ENCODE measurements at places on chromosomes 13 and 19.

- no peak for DNase-seq
Observed at GRCh38 chr19:40355975-40356680, 7.6 kb downstream of the PLD3 start.

GRCh38 chr19:40702337-40703012 lies 12.0 kb upstream of the NUMBL start:
- DNase-seq, result no peak

- no peak for DNase-seq
Observed at GRCh38 chr19:41784743-41785142, 11.6 kb upstream of the CEACAM3 start.

GRCh38 chr13:30997697-30998096 lies 65.2 kb downstream of the TEX26 start:
- DNase-seq, result no peak

GRCh38 chr13:73870970-73871935 lies 263.0 kb downstream of the KLF12 start:
- peak; percentile 93 for DNase-seq

DNA sequence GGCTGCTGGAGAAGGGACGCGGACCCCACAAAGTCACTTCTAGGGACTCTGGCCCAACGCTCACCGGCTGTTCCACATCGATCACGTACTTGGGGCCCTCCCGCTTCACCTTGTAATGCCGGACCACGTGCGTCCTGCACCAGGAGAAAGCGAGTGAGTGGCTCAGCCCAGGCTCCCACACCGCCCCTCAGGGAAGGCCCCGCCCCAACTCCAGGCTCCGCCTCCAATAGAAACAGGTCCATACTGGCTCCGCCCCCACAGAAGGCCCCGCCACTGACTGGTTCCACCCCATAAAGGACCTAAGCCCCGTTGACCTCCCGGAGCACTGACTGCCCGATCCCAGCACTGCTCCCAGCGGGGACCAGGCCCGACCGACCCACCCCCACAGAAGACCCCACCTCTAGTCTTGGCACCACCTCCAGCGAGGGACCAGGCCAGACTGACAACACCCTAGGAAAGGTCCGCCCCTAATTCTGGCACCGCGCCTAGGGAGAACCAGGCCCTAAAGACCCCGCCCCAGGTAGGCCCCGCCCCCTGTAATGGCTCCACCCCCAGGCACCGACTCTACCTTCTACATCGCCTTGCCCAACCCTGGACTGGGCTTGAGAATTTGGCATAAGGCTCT lies 11.3 kb downstream of the STAP2 start:
- DNase-seq, result no peak

DNA sequence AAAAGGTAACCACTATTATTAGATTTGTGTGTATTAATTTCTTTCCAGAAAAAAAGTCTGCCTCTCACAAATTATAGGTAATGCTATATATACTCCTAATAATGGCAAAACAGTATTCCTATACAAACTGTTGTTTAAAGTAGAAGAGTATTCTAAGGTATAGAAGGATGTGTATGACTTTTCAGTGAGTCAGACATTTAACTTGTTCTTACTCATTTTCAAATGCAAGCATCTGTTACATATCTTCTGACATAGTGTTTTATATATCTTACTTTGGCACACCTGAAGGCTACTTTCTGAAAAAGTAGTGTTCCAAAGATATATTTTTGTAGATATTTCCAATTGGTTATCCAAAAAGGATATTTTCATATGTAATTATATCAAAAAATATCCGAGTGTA lies 3.5 kb upstream of the SLITRK5 start:
- DNase-seq, result no peak

GRCh38 chr19:17658666-17659065 lies 29.5 kb downstream of the UNC13A start:
- peak; percentile 36 for DNase-seq

- no peak for DNase-seq
Observed at GRCh38 chr13:64154514-64154913, 2738.9 kb upstream of the PCDH20 start.

DNA sequence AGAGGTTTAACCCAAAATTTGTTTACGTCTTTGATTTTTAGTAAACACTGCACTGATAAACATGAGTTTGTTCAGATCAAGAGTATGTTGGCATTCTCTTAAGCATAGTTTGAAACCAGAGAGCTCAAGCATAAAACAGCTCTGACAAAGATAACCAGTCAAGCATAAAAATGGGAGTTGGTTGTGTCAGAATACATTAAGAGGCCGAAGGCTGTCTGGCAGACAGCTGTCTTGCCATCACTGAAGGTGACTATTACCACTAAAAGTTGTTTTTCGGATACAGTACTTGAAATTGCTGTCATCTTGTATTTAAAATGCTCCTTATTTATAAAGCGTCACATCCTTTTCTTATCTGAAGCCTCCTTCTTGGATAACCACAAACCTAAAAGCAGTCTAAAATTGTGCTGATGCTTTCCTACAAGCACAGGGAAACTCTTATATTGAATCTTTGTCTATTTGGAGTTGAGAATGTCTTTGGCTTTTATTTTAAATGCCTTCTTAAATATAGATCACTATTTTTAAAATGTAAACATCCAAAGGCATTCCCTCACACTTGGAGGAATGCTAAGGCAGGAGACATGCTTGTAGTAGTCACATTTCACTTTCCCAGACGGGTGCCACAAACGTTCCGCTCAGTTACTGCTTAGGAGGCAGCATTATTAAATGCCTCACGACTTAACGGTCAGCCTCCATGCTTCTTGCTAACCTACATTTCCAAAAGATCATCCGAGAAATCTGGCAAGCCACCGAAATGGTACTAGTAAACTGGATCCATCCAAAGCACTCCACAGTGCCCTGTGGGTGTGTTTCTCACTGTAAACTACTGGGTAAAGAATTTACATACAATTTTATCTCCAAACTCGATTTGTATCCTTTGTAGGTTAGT lies 1.5 kb downstream of the SMAD9 start:
- peak; percentile 7 for DNase-seq

- DNase-seq, result no peak
Observed at GRCh38 chr13:27641711-27642502, 20.2 kb downstream of the POLR1D start.

DNA sequence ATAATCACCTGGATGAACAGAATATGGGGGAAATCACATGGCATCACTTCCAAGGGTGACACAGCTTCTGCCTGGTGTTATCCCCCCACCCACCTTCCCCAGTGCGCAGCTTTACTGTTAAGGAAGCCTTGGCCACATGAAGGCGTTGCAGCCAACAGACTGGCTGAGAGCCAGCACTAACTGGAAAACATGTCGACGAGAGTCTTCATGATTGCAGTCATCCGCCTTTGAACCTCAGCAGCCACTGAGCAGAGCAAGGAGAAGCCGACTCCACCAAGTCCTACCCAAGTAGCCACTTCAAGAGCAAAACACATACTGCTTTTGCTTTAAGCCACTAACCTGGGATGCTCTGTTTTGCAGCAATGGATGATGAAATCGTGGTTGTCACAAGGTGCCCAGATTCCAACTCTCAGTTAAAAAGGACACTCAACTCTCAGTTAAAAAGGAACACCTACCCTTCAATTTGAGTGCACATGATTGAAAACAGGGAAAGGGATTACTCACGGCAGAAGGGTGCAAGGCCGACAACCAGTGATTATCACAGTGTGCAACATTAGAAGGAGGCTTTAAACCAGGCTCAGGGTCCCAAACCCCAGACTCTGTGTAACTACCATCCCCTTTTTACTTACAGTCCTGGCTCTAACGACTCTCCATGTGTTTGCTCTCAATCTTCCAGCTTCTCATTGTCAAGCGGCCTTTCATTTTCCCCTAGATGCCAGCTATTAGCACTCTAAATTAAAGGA lies 149.1 kb downstream of the KLF12 start:
- DNase-seq, result no peak

DNA sequence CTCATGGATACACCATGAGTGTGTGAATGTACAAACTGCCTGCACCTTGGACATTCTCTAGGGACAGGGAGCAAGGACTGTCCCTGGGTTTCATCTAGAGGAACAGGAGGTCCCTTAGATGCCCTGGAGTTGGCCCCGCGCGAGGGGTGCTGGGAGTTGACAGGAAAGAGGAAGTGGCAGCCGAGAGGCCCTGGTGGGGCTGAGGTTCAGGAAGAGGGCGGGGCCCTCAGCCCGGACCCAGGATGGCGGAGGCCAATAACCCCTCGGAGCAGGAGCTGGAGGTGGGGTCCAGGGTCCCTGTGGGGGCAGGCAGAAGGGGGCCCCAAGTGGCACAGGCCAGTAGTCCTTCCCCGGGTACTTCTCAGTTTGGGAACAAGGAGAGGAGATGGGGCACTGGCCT lies 6.9 kb downstream of the PKN1 start:
- no peak for DNase-seq

DNA sequence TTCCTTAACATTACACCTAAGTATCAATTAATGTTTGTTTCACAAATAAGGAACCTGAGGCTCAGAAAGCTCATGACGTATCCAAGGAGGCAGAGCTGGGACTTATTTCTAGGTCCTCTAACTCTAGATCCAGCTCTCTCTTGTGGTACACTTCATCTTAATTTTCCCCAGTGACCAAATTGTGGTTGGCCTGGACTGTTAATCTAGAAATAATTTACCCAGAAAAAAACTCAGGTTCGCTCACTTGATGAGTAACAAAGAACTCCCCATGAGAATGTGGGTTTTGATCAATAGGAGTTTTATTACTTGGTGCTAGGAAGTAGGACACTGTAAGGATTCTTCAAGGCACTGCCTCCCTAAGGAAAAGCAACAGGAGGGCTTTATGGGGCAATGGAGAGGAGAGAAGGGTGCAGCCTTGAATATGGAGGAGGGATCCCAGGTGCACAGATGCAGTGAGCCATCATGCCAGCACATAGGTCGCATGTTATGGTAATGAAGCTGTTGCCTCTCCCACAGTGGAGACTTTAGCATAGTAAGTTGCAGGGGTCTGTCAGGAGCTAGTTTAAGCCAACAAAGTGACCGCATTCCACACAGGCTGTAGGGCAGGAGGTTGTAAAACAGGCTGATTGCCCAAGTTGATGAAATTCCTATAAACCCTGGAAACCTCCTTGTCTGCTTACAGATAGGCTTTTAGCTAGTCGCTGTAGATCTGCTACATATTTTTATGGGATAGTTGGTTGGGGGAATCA lies 14.7 kb downstream of the RAP2A start:
- no peak for DNase-seq

DNA sequence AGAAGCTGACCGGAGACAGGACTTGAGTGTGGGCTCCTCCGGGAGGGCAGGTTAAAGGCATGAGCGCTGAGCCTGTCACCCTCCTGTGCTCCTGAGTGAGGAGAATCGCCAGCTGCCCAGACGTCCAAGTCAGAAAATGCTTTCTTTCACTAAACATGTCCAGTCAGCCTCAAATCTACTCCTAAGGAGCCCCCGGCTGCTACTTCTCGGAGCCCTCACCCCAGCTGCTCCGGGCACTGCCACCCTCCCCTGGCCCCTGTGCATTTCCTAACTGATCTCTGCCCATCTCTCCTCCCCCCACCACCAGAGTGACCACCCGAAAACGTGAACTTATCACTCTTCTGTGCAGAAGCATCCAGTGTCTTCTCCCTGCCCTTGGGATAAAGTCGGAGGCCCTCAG lies 277.5 kb upstream of the SOX1 start:
- no peak for DNase-seq

GRCh38 chr13:98461486-98462240 lies 115.2 kb downstream of the STK24 start:
- DNase-seq, result no peak

DNA sequence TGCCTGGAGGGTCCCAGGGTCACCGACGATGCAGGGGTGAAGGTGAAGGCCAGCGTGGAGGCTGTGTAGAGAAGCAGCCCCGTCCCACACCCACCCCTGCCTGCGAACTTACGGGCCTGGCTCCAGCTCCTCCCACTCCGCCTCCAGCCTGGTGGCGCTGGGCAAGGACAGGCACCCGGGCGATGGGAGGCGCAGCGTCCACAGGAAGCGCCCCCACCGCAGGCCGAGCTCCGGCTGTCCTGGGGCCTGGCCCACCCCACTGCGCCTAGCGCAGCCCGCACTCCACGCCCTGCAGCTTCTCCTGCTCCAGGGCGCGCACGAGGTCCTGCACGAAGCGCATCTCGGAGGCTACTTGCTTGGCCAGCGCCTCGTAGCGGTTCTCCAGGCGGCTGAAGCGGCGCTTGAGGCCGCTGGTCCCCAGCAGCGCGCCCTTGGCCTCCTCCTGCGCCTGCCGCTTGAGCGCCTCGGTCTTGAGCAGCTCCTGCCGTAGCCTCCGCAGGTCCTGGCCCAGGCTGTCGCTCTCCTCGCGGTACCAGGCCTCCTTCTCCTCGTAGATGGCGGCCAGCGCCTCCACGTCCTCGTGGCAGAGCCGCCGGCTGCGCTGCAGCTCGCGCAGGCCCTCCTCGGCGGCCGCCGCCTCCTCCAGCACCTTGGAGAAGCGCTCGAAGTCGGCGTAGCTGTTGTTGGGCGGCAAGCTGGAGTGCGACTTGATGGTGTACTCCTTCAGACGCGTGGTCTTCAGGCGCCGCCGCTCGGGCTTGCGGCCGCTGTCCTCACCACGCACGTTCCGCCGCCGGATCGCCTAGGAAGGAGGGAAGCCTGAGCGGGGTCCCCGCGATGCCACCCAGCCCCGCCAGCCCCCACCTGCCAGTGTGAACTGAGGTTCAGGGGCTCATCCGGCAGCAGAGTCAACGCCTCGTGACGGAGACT lies 11.8 kb downstream of the DAPK3 start:
- DNase-seq, result no peak

GRCh38 chr13:95607366-95607765 lies 37.1 kb downstream of the DZIP1 start:
- peak; percentile 45 for DNase-seq

- DNase-seq, result no peak
Observed at GRCh38 chr13:66840621-66841020, 389.5 kb downstream of the PCDH9 start.

GRCh38 chr19:6226012-6226411 lies 53.8 kb downstream of the MLLT1 start:
- no peak for DNase-seq

DNA sequence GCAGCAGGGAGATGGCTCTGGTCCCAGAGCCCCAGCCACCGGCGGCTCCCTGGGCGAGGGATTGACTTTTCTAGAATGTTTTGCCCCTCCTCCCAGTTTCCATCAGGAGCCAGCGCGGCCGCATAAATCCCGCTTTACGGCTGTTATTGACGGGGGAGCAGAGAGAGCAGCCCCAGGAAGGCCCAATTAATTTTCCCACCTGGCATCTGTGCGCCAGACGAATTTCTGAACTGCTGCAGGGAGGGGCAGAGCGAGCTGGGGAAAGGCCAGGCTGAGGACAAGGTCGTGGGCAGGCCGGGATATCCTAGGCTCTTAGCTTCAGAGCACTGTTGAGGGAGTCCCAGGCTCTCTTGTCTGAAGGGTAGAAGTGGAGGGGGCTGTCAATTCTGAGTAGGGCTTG lies 24.7 kb downstream of the ZNRF4 start:
- DNase-seq, result no peak

DNA sequence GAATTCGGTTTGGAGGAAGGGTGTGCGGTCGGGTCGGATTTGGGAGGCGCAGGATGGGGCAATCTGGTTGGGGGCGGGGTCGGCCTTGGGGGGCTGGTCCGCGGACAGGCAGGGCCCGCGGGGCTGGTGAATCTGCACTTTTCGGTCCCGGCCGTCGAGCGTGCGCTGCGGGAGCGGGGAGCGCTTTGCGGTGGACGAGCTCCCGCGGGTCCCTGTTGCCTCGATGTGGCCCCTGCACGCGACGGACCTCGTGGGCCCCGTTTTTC lies 11.9 kb downstream of the PEAK3 start:
- no peak for DNase-seq

- no peak for DNase-seq
Observed at GRCh38 chr19:1373534-1374249, 10.0 kb upstream of the NDUFS7 start.
